Stimulated activated CD8-positive, alpha-beta memory T cell treated with anti-CD3 and anti-CD28 coated beads, Interleukin-12 subunit alpha, Interleukin-12 subunit beta, amount 100 ng/mL, for 4 hours (primary cell): ENCODE measurements at places on chromosomes 4 and X.

DNA sequence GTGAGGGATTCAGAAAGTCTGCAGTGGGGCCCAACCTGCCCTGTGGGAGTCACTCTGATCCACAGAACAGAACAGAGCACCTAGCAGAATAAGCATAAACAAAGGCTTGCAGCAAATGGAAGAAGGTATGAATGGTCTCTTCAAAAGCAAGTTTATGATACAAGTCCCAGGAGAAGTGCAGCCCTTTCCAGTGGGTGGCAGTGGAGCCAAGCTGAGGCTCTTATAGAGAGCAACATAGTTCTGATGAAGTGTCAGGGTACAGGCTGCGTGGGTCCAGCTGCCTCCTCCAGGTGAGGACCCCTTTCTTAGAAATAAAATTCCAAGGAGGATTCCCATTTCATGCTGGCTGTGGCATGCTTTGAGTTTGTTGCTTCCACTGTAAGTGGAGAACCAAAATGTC is 88.8 kb upstream of the PAK3 start:
- DNase-seq, result no peak

GRCh38 chr4:13836946-13837912 is 209.7 kb upstream of the BOD1L1 start:
- no peak for DNase-seq

GRCh38 chr4:167234316-167234881 is at the start of gene SPOCK3:
Gene SPOCK3, minus strand, starts transcription at chr4:167234494.
- DNase-seq, result no peak

DNA sequence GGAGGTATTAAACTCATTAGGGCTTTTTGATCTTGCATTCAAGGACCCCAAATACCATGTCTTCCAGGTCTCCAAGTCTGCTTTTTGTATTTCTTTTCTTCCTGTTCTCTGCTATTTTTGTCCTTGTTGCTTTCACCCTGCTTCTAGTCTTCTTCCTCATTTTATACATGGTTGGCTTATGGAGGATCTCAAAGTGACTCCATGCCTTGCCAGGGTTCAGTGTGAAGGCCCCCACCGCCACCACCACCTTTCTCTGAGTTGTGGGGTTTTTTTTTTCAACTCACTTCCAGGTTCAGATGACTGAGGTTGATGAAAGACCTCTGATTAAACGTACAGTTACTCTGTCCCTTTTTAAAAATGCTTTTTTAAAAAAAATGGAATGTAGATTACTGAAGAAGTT is 96.3 kb downstream of the MAML3 start:
- DNase-seq, result no peak

- DNase-seq, result no peak
Measured at GRCh38 chrX:48613502-48614160, 16.3 kb downstream of the WDR13 start.

- DNase-seq, result no peak
Measured at GRCh38 chr4:41913509-41913908, 21.7 kb upstream of the TMEM33 start.

GRCh38 chrX:374596-374995 is 12.1 kb downstream of the PPP2R3B start:
- no peak for DNase-seq

GRCh38 chr4:48079972-48080391 is 54.1 kb downstream of the TXK start:
- DNase-seq, result no peak
